ENCODE measurements at places on chromosomes 5 and 9. TPM values are rescaled to one million over a fixed set of nuclear protein-coding genes. Genes with fewer than 3 reads are reported as not detected.

GRCh38 chr9:136865041-136865767 lies 904 bp downstream of the EDF1 start:
- peaks cover 3% of the 10 kb centered on the region for H3K36me3 ChIP-seq
- H3K27me3 ChIP-seq = no peaks in the 10 kb centered on the region
- H3K4me3 ChIP-seq = peak overlapping the region; percentile 85
- peak; percentile 41 for DNase-seq

Gene ARHGEF28
- total RNA-seq = 27.8 TPM

DNA sequence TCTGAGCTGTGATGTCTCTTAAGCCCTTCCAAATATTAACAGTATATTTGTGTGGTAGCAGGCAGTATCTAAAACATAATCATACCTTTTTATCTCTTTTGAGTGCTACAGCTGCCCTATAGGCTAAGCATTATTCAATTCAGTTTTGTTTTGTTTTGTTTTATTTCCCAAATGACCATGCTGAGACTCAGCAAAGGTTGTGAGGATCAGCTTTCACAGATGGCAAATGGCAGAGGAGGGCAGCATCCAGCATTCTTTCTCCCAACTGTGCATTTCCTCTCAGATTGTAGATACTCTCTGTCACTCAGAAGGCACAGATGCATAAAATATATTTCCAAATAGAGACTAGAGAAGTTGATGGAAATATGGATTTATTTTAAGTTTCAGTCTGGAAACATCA lies 90.7 kb downstream of the DAPK1 start:
- no peaks in the 10 kb centered on the region for H3K36me3 ChIP-seq
- H3K27me3 ChIP-seq = no peaks in the 10 kb centered on the region
- H3K4me1 ChIP-seq = no peaks in the 10 kb centered on the region

Gene PRRX2
- 51.9 TPM for total RNA-seq

DNA sequence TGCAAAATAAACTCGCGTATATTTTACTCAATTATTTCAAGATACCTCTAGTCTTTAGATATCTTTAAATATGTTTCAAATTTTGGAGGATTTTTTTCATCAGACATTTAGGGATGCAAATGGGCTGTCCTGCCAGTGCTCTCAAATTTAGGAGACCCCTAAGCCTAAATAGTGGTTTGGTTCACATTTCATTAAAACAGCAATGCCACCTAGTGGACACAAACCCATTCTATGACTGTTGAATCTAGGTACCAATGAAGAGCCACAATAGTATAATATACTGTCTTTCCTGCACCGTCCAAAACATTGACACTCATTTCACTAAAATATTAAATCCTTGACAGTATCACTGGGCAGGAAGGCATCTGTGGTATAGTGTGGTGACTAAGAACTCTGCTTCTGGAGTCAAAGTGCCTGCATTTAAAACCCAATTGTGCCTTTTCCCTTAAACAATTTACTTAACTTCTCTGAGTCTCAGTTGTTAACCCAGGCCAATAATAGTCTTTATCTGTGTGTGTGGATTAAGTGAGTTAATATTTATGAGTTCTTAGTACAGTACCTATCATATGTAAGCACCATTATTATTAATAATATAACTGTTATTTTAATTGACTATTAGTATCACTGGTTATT lies 148.0 kb downstream of the RORB start:
- DNase-seq = no peak
- no peaks in the 10 kb centered on the region for H3K36me3 ChIP-seq
- H3K27me3 ChIP-seq = no peaks in the 10 kb centered on the region
- no peaks in the 10 kb centered on the region for H3K4me1 ChIP-seq
- no peak overlapping the region for H3K4me3 ChIP-seq
- H3K27ac ChIP-seq = no peak overlapping the region

Gene BTNL8
- 0.30 TPM for total RNA-seq

All from aorta (tissue), 5 donors.